CD4-positive, alpha-beta memory T cell (primary cell): ENCODE measurements at places on chromosomes 2 and 18. TPM values are rescaled to one million over a fixed set of nuclear protein-coding genes. Genes with fewer than 3 reads are reported as not detected.

DNA sequence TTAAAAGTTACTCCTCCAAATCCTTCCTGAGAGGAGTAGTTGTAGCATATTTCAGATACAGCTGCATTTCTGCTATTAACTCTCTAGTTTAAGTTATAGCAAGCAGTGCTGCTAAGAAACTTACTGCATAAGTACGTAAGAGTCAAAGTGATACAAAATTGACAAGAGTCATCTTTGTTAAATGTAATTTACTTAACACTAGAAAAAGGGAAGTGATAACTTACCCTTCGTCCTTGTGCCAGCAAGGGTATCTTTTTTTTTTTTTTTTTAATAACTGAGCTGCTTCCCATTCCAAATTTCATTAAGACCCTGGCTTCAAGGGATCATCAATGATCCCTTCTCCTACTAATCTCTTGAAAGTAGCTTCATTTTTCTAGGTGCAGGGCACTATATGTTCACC, 493.0 kb downstream of the PLCL1 start:
- no peak for DNase-seq

- no peak for DNase-seq
Measured at GRCh38 chr2:6083136-6083535, 391.0 kb downstream of the SOX11 start.

GRCh38 chr2:29000481-29000880, 19.4 kb downstream of the TOGARAM2 start:
- DNase-seq: peak; percentile 60

- no peak for DNase-seq
Measured at GRCh38 chr18:6120820-6121279, 225.5 kb upstream of the TMEM200C start.

DNA sequence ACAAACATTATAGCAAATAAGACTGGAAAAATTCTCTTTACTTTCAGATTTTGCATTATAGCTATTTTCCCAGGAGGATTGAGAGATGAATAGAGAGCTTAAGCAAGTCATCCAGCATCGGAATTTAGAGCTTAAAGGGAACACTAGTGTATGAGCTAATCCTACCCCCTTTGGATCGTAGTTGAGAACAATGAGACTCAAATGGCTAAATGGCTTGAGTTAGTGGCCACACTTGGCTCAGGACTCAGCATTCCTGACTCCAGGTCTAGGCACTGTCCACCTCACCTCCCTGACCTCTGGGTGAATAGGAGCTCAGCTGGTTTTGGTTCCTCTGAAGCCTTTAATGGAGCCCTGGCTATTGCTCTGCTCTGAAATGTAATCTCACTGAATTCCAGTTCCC, 97.5 kb upstream of the CXCR4 start:
- DNase-seq: no peak

DNA sequence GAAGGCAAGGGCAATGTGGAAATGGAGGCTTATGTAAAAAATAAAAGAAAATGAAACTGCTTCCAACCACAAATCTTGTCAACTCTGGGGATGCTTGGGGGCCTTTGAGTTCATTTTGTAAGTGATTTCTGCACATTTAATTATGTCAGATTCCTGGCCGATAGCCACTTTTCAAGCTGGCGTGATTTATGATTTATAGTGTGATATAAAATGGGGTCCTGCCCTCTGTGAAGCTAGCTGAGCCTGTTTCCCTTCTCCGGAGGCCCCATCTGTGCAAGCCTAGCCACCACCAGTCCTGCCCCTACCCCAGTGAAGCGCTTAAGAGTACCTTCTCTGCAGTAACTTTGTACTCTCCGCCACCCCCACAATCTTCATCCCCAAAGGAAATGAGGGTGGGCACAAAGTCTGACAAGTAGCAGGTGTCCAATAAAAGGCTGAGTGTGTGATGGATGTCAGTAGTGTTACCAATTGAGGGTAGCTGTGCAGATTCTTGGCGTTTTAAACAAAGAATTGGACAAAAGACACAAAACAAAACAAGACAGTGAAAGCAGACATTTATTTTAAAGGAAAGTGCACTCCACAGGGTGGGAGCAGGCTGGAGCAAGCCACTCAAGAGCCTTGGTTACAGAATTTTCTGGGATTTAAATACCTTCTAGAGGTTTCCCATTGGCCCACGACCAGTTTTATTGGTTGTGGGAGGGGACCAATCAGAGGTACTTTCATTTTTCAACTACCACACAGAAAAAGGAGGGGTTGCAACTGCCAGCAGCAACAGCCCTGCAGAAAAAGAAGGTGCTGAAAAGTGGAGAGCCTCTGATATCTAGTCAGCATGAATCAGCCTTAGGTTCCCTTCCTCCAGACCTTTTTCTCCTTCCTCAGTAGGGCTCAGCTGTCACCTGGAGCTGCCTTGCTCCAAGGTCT, 39.0 kb upstream of the SIX3 start:
- no peak for DNase-seq

GRCh38 chr2:147927053-147927588, 82.3 kb downstream of the ACVR2A start:
- DNase-seq: no peak

DNA sequence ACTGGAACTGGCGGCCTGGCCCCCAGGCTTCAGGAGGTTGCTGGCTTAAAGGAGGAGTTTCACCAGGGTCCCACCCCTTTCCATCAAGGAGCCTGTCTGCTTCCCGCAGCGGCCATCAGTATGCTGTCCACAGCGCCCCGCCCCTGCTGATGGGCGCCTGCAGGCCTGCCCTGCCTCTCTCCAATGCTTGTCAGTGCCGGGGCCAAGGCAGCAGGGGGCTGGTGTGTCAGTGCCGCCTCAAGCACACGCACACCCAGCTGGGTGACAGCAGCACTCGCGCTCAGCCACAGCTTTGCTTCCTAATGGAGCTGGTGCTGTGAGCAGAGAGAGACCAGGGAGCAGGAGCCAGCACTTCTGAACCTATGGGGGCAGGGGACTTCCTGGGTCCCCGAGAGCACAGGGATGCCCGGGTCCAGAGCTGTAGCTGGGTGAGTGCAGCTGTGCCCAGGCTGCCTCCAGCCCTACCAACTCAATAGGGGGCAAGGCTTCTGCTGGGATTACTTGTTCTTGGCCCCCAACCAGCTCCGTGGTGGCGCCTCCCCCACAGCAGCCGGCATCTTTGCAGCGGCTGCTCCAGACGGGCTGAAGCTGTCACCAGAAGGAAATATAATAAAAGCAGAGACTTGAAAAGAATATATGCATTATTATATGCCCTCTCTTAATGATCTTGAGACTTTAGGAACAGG, 377.2 kb upstream of the LRATD1 start:
- DNase-seq: no peak

- DNase-seq: no peak
Measured at GRCh38 chr2:28349546-28350165, 43.0 kb upstream of the FOSL2 start.

- no peak for DNase-seq
Measured at GRCh38 chr18:365651-366050, 97.8 kb upstream of the THOC1 start.

DNA sequence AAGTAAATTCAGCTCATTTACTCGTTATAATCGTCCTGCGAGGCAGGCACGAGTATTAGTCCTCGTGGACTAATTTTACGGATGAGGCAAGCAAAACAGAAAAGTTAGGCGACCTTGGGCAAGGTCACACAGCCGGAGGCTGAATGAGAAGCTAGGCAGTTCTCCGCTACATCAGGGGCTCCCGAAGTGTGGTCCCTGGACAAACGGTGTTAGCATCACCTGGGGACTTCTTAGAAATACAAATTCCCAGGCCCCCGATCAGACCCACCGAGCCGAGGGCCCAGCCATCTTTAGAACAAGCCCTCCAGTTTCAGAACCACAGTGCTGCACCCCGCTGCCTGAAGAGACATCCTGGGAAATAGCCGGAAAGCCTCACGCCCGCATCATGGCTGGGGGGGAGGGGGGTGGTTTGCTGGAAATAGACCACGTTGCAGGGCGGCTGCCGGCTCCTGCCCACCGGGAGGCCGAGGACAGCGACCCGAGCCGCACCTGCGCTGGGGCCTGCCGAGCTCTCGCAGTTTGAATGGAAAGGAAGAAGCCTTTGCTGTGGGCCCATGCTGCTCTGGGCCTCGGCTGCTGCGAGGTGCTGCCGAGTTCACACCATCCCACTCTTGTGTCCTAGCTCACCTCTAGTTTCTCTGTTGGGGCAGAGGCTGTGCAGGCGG, 72.2 kb downstream of the TFCP2L1 start:
- DNase-seq: no peak

DNA sequence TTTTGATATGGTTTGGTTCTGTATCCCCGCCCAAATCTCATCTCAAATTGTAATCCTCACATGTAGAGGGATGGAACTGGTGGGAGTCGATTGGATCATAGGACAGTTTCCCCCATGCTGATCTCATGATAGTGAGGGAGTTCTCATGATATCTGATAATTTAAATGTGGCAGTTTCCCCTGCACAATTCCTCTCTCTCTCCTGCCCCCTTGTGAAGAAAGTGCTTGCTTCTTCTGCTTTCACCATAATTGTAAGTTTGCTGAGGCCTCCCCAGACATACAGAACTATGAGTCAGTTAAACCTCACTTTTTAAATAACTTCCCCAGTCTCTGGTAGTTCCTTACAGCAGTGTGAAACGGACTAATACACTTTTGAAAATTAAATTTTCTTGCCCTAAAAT, 12.3 kb upstream of the KCNJ3 start:
- no peak for DNase-seq

DNA sequence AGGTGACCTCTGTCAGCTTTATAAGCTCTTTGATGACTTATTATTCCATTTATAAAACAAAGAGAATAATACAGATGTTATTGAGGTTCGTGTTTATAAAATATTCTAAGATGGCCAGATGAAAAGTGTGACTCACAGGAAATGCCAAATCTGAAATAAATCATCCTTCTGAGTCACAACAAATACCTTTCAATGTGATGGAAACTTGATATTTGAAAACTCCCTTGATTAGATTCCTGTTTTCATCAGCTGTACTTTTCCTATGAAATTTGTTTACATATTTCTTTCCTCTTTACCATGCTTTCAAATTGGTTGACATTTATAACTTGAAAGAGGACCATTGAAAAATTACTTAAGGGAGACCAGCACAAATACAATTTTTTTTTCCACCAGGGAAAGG, 30.6 kb upstream of the PPP1R1C start:
- DNase-seq: no peak

DNA sequence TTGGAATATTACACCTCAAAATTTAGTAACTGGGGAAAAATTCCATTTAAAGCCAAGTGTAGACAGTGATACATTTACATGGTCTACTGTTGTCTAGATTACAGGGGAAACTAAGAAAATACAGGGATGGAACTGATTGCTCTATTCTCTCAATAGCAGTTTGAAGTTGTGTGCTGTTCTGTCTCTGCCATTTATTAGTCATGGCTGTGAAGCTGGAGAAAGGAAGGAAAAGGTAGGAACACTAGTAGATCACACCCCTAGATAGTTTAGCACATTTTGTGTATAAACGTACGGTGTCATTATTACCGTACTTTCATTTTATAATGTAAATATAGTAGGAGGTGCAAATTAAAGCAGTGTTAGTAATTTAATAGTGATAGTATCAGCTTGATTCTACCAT, 170.5 kb downstream of the PHLPP1 start:
- DNase-seq: no peak

DNA sequence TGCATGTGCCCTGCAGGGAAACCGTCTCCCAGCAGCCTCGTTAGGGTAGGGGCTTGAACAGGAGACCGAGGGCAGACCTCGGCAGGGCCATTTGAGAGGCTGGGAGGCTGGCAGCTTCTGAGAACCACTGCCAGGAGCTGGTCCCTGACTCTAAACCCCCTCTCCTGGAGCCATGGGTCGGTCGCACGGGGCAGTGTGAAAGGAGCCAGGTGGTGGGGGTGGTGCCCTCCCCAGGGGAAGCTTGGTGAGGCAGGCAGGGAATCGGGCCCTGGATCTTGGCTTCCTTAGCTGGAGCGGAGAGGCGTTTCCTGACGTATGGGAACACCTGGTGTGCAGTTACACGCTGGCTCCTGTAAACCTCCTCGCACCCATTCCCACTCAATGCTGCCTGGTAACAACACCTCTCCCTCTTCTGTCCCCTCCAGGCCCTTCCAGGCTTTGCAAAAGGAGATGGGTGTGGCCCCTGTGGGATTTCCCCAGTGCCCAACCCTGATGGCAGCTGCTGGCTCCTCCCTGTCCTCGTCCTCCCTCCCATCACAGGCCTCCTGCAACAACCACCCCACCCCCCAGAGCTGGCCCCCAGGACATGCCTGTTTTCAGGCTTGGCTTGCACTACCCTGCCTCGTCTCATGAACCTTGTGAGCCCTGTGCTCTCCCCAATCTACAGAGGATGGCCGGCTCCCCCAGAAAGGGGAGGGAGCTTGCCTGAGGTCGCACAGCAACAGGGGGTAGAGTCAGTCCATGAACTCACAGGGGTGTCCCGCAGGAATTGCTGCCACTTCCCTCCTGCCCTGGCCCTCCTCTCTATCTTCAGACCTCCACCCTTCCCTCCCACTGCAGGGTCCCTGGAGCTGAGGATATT, 24.4 kb downstream of the ADRA2B start:
- DNase-seq: no peak

DNA sequence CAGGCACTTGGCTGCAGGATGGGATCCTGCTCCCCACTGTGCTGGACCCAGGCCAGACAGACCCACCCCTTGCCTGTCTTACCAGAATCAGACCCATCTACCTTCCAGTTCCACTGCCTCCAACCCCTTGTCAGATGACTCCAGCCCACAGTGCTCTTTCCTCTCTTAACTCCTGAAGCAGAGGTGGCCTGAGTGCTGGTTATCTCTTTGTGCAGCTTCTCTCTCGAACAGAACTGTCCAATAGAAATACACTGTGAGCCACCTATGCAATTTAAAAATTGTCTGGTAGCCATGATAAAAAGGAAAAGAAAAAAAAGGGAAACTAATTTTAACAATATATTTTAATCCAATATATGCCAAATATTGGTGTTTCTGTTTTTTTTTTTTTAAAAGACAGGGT, 160.2 kb upstream of the SMAD2 start:
- no peak for DNase-seq

- DNase-seq: no peak
Measured at GRCh38 chr2:84862006-84862405, 18.9 kb downstream of the TRABD2A start.

- no peak for DNase-seq
Measured at GRCh38 chr2:95266781-95267430, 7.3 kb upstream of the PROM2 start.

- DNase-seq: no peak
Measured at GRCh38 chr2:161746891-161747535, 122.8 kb downstream of the SLC4A10 start.

- no peak for DNase-seq
Measured at GRCh38 chr2:159879051-159879604, 81.1 kb upstream of the CD302 start.

DNA sequence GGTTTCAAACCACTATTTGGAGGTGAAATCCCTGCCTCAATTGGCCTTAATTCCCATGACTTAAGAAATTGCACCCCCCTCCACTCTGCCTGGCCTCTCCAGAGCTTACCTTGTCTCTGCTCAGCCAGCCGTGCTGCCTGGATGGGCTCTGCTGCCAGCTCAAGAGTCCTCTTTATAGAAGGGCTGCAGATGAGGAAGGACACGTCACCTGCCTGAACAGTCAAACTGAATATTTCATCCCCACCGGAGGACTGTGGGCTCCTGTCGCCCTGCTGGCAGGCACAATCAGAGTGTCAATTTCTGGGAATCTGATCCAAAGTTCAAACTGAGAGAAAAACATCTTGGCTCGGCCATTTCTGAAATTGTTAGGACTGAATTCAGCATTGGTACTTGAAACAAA, at the start of gene OTOS:
OTOS (minus strand) TSS at position 148 of the 400 bp plus-strand sequence. CDS start 332 bp downstream, outside the sequence.
- no peak for DNase-seq

RPIA gene
- total RNA-seq: 20.9 TPM

PDE1A gene
- not detected for total RNA-seq

LBX2 gene
- total RNA-seq: 0.30 TPM

SOWAHC gene
- 1.5 TPM for total RNA-seq

RAPGEF4 gene
- total RNA-seq: not detected

DSG3 gene
- total RNA-seq: not detected

KCNG3 gene
- total RNA-seq: not detected
